ENCODE measurements at places on chromosomes 16 and 17.

DNA sequence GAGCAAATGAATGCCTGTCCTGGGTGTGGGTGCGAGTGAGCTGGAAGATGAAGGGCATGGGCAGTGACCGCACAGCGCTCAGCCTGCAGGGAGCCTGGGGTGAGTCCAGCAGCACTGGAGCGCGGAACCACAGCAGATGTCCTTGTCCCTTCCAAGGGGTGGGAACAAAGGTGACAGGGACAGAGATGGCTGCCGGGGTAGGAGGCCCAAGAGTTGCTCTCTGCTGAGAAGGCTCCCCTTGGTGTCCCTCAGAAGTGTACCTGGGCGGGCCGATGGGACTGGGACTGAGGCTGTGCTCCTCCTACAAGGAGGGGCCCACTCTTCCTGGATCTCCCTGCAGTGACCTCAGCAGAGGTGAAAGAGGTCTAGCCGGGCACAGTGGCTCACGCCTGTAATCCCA is 7.6 kb upstream of the PGAP6 start:
- no peak for DNase-seq

- DNase-seq: no peak
Measured at GRCh38 chr17:56601591-56601990, 8.1 kb downstream of the NOG start.

DNA sequence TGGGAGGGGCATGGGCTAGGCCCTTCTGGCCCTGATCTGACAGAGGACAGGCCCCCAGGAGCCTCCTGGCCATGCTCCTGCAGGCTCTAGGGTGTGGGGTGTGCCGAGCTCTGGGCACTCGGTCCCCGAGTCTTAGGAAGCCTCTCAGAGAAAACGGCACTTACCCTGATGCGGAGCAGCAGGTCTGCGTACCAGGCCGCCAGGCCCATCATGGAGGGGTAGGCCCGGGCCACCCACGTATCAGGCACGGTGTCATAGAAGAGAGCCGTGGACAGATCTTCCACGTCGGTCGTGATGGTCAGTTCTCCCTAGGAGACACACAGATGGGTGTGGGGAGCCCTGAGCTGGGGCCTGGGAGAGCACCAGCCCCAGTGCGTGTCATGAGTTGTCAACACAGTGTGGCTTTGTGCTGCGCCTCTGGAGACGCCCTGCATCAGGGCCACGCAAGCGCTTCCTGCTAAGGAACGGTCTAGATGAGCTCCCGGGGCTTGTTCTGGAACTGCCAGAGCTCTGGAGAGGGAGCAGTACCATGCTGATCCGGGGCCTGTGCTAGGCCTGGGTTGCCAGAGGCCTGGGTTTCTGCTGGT is 47.9 kb downstream of the PGS1 start:
- no peak for DNase-seq

- no peak for DNase-seq
Measured at GRCh38 chr17:36614933-36615332, 13.6 kb downstream of the MRM1 start.

- DNase-seq: no peak
Measured at GRCh38 chr16:65622151-65622550, 500.3 kb upstream of the CDH11 start.

- no peak for DNase-seq
Measured at GRCh38 chr16:74817851-74818250, 43.2 kb upstream of the FA2H start.

- DNase-seq: no peak
Measured at GRCh38 chr17:44559634-44560554, 2.6 kb downstream of the FZD2 start.

GRCh38 chr17:13222975-13223374 is 205.1 kb upstream of the ELAC2 start:
- DNase-seq: no peak

- no peak for DNase-seq
Measured at GRCh38 chr16:51818342-51818944, 667.4 kb upstream of the SALL1 start.

- no peak for DNase-seq
Measured at GRCh38 chr16:57578521-57579360, 36.3 kb downstream of the ADGRG5 start.

- no peak for DNase-seq
Measured at GRCh38 chr17:36213695-36214094, 2.8 kb downstream of the CCL4L2 start.

GRCh38 chr16:66547101-66547989 is 2.6 kb downstream of the TK2 start:
- DNase-seq: no peak

- DNase-seq: no peak
Measured at GRCh38 chr17:66834426-66834918, 445 bp upstream of the CACNG5 start.

GRCh38 chr16:8120001-8120400 is 470.3 kb downstream of the TMEM114 start:
- DNase-seq: no peak

- DNase-seq: no peak
Measured at GRCh38 chr17:43669971-43670644, 8.4 kb upstream of the MEOX1 start.

- DNase-seq: no peak
Measured at GRCh38 chr17:19017804-19018599, 13.4 kb upstream of the FAM83G start.

GRCh38 chr16:74372953-74373846 is 2.9 kb upstream of the NPIPB15 start:
- DNase-seq: no peak

DNA sequence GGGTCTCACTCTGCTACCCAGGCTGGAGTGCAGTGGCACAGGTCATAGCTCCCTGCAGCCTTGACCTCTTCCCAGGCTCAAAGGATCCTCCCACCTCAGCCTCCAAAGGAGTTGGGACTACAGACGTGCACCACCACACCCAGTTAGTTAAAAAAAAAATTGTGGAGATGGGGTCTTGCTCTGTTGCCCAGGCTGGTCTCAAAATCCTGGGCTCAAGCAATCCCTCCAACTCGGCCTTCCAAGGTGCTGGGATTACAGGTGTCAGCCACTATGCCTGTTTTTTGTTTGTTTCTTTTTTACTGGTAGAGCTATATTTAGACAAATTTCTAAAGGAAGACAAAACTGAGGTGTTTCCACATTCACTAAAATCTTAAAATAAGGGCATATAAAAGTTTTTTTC is 1.7 kb downstream of the CMTR2 start:
- no peak for DNase-seq

GRCh38 chr17:876272-876671 is 94.1 kb downstream of the MRM3 start:
- DNase-seq: no peak

- no peak for DNase-seq
Measured at GRCh38 chr17:34926661-34927060, 34.6 kb downstream of the CCT6B start.

GRCh38 chr17:56499799-56500388 is 93.6 kb upstream of the NOG start:
- DNase-seq: no peak

GRCh38 chr17:65097110-65097509 is 40.1 kb upstream of the RGS9 start:
- DNase-seq: no peak

DNA sequence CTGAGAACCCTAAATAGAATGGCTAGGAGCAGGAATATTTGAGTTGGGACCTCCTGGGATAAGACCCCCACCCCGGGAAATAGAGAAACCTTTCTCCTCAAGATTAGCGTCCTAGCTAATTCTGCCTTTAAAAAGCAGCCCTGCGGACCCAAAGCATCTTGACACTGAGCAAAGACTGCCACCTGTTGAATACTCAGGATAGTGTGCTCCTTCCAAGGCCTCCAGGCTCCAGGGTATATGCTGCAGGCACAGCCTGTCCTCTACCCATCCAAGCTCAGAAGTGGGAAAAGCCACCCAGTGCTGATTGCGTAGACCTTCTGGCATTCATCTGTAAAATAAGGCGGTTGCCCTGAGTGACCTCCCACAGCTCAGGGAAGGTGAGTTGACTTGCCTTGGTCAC is 456.2 kb upstream of the DYNLRB2 start:
- no peak for DNase-seq

- DNase-seq: no peak
Measured at GRCh38 chr16:1776991-1777374, 4.0 kb upstream of the MRPS34 start.

DNA sequence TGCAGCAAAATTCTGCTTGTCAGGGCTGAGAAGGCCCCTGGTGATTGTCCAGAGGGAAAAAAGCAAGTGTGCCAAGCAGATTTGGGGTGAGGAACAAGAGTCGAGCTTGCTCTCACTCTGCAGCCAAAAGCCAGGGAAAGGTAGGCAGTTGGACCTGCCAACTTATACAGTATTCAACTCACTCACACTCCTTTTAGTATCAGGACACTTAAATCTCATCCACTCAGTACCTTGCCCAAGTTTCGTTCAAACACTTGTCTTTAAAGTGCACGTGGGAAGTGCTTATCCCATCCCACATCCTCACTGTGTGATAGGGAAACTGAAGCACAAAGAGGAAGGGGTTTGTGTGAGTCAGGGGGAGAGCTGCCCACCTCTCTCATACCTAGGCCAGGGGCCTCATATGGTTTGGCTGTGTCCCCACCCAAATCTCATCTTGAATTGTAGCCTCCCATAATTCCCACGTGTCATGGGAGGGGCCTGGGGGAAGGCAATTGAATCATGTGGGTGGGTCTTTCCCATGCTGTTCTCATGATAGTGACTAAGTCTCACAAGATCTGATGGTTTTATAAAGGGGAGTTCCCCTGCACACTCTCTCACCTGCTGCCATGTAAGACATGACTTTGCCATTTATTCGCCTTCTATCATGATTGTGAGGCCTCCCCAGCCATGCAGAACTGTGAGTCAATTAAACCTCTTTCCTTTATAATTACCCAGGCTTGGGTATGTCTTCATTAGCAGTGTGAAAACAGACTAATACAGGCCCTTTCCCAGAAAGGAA is 25.6 kb upstream of the CES5A start:
- no peak for DNase-seq

DNA sequence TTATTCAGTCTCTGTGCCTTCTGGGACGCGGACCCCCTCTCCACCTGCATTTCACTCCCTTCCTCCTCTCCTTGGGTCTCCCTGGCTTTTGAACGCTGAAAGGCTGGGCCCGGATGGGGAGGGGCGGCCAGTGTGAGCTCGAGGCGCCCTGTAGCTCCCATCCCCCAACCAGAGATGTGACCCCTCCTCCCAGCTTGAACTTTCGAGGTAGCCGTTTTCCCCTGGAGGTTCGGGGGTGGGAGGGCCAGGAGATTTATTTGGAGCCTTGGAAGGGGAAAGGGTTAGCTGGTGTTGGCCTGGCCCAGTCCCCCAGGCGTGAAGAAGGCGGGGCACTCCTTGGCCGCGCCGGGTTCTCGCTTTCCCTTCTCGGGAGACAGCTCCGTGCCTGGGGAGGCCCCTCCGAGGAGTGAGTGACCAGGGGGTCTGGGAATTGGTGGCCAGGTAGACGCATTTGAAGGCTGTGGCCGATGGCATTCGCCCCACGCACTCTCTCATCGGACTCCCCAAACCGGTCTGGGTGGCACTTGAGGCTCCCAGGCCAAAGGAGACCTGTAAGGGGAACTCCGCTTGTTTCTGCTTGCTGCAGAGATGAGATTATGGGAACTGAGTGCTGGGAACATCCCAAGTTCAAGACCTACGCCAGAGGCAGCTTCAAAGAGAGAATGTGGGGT is 942 bp downstream of the LDAF1 start:
- no peak for DNase-seq

GRCh38 chr17:62818526-62818925 is 10.4 kb upstream of the MARCHF10 start:
- no peak for DNase-seq

DNA sequence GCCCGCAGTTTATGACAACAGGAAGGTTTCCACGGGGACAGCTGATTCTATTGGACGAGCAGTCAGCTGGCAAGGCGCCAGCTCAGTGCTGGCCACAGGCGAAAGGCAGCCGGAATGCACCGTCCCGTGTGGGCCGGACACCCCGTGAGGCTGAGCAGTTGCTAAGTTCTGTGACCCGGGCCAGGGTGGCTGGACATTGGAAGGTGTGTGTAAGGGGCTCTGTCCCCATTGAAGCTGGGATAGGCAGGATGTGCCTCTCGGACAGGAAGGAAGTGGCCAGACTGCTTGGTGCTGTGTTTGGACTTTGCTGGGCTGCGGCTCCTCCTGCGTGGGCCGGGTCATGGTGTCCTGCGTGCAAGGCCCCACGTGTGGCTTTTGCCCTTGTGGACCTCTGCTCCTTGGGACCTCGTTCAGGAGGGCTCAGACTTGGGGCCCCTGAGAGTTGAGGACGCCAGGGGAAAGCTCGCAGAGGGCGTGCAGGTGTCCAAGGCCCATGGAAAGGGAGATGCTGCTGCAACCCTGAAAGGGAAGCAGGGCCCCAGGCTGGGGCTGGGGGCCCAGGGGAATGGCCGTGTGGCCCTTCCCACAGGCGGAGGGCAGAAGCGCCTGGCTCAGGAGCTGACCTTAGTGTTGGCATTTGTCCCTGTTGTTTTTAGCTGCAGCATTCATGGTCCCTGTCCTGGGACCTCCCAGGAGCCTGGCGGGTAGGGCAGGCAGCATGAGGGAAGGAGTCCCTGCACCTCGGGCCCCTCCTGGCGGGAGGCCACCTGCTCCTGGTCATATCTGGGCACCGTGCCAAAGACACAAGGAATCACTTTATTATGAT is 10.0 kb downstream of the BAIAP2 start:
- DNase-seq: no peak

GRCh38 chr16:12341423-12341822 is 364.9 kb downstream of the SNX29 start:
- no peak for DNase-seq

DNA sequence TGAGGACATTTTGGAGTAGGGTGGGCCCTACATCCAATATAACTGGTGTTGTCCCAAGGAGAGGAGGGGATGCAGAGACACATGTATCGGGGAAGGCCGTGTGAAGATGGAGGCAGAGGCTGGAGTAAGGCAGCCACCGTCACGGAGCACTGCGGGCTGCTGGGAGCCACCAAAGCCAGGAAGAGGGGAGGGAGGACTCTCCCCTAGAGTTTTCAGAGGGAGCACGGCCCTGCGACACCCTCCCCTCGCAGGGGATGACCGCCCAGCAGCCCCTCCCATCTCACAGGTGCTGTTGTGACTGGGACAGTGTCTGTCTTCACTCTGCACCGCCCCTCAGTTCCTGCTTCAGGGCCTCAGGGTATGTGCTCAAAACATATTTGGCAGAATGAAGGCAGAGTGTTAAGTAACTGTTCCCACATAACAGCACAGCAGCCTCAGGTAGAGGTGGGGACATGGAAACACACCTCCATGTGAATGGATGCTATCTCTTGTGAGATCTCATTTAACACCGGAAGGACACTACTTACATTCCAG is 82.2 kb downstream of the RBFOX3 start:
- DNase-seq: no peak

Measured in activated naive CD8-positive, alpha-beta T cell treated with anti-CD3 and anti-CD28 coated beads, Interleukin-2, amount 50 U/mL, for 16 hours (primary cell).